Right cardiac atrium (tissue), 5 donors: ENCODE measurements at places on chromosomes 5 and 9.

DNA sequence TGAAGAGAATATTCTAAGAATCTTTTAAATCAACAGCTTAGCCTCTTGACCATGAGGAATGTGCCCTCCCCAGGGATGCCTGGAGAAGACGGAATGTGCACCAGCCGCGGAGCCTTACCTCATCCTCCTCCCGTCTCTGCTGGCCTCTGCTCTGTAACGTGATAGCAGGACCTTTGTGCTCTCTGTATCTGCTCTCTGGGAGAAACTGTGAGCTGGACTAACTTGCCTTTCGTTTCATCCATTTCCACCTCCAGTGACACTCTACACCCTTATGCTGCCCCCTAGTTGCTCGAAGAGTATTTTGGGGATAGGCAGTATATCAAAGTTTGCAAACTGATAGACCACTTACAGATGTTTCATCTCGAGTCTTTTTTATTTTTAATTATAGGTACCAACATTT is 141.4 kb downstream of the NPR3 start:
- DNase-seq, result peak; percentile 68

DNA sequence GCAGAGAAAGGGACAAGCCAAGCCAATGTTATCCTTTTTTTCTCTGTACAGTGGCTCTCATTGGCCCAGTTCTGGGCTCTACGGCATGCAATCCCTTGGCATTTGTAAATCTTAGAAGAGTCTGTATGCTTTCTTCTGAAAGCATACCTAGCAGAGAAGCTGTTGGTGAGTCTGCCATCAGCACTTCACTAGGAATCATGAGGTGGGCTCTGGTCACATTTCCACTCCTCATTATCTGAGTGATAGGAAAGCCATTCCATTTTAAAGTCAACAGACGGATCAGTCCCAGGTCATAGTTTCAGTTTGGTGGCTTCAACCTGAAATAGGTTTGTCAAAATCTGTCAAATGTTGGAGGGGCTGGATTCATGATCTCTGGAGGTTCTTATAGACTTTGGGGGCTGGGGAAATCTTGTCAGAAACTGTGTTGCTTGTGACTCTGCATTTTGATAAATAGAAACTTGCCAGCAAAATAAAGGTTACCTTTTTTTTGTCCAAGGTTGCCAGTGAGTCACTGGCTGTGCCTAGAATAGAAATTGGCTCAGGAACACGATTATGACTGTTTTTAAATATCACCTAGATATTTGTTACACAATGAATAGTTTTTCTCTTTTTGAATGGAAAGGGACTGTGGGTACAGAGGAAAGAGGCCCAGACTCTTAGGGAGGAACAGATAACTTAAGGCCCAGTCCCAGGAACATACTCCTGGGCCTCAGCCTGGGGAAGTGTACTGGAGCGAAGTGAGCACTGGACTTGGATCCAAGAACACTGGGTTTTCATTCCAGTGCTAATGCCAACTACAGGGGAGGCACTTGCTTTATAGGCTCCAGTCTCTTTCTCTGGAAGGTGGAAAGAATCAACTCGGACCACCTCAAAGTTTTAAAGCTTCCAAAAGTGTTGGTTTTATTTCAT is 183.1 kb downstream of the NMUR2 start:
- DNase-seq, result no peak

GRCh38 chr9:134059661-134060395 is 8.0 kb downstream of the BRD3 start:
- DNase-seq, result peak; percentile 66

DNA sequence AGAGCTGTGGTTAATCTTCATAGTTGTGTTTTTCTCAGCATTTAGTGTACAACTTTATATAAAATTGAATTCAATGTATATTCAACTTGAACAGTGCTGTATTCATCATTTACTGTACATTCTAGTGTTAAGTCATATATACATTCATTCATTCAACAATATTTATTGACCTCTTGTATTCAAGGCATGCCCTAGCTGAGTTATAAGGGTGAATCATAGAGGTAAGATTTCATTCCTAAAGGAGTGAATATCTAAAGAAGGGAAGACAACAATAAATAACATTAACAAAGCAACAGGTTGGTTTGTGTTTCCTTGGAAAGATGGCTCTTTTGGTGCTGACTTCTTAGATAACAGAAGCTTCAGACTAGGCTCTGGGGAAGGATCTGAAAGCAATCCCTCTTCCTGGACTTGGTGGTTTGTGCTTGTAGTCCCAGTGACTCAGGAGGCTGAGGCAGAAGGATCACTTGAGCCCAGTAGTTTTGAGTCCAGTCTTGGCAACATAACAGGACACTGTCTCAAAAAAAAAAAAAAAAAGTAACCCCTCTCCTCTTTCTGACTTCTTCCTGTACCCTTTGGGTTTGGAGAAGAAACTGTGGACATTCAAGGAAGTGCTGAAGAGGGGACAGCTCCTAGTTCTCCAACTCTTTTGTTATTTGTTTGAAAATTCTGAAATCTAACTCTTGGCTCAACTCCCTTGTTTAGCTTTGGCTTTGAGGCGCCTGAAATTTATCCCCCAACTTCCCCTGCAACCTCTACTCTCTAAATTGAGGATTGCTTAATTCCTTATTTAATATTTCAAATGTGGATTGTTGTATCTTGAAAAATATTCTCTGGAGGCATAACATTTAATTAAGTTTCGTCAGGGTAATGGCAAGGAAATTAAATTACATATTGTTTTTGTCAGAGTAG is 80.2 kb downstream of the OSTF1 start:
- DNase-seq, result no peak

DNA sequence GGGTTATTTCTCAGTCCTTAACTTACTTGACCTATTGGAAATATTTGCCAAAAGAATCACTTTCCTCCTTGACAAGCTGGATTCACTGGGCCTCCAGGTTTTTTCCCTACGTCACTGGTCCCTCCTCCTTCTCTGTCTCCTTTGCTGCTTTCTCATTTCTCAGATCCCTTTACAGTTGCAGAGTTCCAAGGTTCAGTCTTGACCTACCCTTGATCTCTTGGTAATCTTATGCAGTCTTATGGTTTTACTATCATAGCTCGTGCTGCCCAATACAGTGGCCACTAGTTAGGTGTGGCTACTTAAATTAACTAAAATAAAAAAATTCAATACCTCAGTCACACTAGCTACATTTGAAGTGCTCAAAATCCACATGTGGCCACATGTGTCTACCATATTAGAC is 11.4 kb downstream of the SLC38A9 start:
- DNase-seq, result no peak

DNA sequence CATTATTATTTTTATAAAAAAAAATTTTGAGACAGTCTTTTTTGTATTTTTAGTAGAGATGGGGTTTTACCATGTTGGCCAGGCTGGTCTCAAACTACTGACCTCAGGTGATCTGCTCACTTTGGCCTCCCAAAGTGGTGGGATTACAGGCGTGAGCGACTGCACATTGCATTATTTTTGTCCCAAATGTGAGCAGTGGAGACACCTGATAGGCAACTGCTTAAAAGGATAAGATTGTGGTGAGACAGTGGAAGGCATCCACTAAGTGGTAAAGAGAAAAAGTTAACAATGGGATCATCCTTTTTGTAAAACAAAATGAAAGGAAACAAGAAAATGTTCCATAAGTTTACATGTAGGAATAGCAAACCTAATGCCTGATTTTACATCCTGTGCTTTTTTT is 2.0 kb upstream of the CENPH start:
- DNase-seq, result no peak

- no peak for DNase-seq
Observed at GRCh38 chr9:80359941-80360881, 788.4 kb downstream of the TLE4 start.

DNA sequence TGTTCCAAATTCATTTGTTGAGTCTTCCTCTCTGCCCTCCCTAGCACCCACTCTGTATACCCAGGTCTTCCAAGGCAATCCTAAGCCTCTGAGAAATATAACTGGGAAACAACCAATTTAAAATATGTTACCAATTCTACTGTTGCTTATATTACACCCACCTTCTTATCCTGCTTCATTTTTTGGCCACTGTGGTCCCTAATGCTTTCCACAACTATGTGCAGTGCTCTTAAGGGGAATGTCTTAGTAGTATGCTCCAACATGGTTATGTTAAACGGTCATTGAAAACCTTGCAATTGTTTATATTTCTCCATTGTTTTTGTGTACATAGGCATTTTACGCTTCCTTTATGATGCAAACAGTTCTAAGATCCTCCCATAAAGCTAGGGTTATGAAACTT is 273.1 kb upstream of the HAPLN1 start:
- no peak for DNase-seq

DNA sequence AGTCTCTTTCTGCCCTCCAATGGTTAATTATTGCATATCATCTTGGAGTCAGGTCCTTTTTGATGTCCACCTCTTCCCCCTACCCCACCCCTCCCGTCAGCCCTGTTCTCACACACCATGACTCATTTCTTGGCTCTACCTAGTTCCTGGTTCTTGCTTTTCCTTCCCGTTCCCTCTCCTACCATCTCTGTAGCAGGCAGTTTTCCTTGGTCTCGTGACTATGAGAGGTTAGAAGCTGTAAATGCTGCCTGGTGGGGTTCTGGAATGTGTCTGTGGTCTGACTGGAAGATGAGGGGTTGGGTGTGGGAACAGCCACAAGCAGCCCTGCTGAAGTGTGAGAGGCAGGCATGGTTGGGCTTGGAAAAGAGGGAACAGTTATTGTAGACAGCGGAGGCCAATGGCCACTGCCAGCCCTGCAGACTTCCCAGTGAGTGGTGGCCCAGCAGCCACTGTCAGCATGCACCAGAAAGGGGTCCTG is 18.2 kb downstream of the SLC22A5 start:
- peak; percentile 45 for DNase-seq

- DNase-seq, result no peak
Observed at GRCh38 chr9:124015661-124016131, 4.1 kb downstream of the LHX2 start.

GRCh38 chr9:132423503-132423902 is 13.5 kb downstream of the CFAP77 start:
- DNase-seq, result no peak

GRCh38 chr5:9040475-9040874 is 505.4 kb downstream of the SEMA5A start:
- no peak for DNase-seq

GRCh38 chr5:98414938-98415337 is 358.5 kb upstream of the RGMB start:
- no peak for DNase-seq

DNA sequence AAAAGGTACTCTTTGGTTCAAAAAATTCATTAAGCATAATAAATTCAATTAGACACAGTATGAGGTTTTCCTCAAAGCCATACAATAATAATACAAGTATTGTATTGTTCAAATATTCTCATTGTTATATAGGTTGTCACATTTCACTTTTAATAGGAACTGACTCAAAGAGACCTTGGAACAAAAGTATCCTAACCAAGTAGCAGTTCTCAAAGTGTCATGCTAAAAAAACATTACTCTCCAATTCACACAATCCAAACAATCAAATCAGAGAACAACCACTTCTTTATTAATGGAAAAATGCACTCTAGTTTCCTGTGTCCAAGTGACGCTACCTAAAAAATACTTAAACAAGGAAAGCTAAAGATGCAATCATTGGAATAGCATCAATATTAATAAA is 115.4 kb downstream of the DENND1A start:
- DNase-seq, result no peak

DNA sequence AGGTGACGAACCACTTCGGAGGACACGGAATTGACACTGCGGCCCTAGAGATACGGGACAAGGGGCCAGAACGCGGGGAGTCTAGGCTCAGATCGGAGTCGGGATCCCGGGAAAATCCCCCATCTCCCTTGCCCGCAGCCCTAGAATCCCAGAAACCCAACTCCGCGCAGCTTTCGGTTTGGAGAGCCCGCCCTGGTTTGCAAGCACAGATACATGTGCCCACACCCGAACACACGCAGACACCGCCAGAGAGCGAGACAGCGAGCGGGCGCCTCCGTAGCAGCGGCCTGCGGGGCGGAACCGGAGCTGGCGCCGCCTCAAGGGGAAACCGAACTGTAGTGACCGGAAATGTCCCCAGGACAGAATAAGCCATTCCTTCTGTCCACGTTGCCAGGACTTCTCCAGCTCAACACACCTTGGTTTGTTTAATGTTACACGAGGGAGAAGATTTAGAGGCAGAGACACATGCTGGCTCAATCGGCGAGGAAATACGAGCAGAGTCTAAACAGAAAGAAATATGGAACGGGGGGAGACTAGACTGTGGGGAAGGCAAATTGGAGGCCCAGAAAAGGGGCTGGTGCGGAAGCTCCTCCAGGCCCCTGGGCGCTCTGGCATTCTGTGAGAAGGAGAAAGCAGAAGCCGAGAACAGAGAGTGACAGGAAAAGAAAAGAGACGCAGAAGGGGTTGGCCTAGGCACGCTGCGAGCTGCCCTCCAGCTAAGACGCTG is 2.9 kb upstream of the PAX5 start:
- DNase-seq, result peak; percentile 70

DNA sequence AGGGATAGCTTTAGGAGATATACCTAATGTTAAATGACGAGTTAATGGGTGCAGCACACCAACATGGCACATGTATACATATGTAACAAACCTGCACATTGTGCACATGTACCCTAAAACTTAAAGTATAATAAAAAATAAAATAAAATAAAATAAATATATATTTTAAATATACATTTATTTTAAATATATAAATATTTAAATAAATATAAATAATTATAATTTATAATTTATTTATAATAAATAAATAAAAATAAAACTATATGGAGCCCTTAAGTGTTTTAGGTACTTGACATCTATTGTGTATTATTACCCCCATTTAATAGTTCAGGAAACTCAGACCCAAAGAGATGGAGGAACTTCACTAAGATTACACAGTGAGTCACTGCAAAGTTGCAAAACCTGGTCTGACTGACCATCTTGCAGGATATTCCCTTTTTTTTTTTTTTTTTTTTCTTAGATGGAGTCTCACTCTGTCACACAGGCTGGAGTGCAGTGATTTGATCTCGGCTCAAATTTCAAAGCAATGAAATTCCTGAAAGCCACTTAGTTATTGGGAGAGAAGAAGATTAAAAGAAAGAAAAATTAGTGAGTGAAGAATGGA is 5.8 kb upstream of the C5orf52 start:
- DNase-seq, result no peak

DNA sequence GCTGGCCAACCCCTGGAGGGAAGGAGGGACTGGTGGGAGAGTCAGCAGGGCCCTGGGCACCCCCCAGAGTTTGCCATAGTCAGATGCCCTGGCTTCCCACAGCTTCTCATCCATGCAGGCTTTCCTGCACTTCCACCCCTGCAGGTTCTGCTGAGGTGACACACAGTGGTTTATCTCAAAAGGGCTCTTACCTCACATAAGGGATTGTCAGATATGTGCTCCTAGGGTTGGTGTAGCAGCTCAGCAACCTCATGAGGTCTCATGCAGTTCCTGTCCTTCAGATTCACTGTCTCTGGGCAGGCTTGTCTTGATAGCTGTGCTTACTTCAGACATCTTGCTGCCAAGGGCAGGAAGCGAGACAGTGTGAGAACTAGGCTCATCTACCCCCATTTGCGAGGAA is 143.4 kb downstream of the KDM4C start:
- no peak for DNase-seq
